ENCODE measurements at places on chromosomes 1 and 21.

GRCh38 chr1:119341372-119341947 is 27.1 kb upstream of the HAO2 start:
- no peak for DNase-seq

DNA sequence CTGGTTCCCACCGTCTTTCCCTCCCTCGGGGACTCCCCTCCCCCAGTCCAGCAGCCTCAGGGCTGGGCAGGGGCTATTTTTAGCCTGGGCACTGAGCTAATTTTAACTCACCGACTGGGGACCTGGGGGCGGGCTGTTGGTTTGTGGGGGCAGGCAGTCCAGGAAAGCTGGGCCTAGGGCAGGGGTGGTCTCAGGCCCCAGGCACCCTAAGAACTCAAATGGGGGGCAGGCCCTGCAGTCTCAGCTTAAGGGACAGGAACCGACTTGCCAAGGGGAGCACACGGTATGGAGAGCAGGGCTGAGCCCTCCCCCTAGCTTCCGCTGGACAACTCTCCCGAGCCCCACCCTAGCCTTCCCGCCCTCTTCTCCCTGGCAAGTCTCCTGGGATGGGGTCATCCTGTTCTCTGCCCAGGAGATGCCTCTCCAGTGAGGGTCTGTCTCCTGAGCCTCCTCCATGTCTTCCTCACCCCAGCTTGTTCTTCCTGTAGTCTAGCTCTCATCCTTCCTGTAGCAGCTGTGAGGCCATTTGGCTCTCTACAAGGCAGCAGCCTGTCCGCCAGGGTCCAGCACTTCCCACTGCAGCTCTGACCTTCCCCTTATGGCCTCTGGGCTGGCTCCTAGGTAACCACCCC is 10.1 kb downstream of the MEF2D start:
- DNase-seq, result no peak

DNA sequence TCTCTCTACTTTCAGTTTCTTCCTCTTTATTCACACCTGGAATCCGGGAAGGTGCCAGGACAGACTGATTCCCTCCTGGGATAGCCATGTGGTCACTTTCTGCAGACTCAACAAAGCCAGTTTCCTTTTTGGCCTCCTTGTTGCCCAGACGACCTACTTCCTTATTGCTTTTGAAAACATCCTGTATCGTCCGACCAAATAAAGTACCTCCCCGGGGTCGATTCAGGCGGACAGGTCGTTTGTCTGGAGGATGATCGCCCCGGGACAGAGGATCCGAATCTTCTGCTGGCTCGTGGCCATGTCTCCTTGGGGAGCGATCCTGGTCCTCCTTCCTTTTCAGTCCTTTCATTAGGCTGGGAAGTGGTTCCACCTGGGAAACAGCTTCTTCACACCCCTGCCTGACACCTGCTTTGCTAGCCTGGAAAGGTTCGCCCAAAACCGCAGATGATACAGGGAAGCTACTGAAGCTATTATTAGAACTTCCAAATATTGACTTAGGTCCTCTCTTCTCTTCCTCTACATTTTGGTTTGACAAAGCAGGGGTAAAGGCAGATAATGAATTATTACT is 1.2 kb downstream of the MCM3AP start:
- DNase-seq, result no peak

- DNase-seq, result no peak
Observed at GRCh38 chr1:216055004-216055403, 368.2 kb downstream of the USH2A start.

DNA sequence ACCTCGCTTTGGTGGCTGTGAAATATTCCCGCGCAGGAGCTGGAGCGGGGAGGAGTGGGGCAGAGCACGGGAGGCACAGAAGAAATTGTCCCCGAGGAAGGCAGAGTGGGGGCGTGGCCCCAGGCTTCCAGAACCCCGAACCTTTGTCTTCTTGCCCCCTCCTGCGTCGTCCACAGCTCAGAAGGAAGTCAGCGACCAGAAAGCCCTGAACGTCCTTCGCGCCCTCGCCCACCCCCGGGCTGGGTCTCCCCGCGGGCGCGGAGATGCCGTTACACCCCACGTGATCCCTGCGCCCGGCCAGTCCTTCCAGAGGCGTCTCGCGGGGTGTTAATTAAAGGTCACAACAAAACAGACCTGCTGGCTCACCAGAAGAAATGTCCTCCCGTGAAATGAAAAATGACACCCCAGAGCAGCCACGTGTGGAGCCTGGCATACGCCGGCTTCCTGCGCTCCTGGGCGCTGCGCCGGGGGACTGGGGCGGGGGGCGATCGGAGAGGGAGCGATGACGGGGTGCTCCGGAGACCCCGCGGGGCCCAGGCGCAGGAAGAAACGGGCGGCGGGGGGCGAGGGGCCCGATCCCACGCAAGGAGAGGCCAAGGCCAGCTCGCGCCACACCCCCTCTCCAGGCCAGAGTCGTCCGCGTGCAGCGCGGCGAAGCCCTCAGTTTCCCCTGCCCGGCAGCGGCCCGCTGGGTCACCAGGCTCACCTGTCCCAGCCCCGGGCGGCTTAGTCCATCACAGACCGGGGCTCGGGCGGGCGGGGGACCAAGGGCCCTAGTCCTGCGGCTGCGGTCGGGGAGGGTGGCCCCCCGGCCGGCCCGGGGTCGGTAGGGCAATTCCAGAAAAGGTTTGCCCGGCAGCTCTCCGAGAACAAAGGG is 995 bp upstream of the KIF26B start:
- no peak for DNase-seq

DNA sequence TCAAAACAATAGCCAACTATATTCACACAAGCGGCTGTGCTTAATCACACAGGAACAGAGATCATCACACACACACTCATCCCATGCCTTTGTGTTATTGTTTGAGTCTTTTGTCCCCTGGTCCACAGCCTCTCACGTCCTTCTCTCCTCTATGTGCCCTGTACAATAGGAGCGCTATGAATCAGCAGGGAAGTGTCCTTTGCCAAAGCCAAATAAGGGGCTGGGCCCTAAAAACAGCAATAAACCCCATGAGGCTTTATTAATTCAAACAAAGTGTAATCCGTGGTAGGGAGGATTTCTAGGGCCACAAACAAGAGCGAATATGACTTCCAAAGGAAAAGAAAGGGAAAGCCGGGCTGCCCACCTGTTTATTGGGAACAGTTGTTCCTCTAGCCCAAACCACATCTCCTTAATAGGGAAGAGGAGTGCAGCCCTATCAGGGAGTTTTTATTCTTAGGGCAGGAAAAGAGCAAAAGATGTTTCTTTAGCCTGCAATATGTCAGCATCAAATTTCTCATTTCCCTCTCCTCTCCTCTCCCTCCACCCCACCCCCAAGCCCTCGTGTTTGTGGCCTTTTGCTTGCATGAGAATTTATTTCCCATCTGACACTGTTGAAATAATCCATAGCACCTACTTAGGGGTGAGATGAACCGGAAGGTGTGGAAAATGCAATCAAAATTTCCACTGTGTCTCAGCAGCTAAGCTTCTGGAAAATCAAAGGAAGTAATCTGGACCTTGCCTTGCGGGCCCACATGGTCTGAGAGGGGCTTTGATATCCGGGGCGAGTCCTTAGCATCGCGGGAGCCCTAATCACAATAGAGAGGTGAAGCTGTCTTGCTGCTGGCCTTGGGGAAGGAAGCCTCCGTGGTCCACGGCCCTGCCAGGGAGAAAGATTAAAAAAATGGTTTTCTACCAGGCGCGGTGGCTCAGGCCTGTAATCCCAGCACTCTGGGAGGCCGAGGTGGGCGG is 45.3 kb upstream of the ITPKB start:
- DNase-seq, result no peak

DNA sequence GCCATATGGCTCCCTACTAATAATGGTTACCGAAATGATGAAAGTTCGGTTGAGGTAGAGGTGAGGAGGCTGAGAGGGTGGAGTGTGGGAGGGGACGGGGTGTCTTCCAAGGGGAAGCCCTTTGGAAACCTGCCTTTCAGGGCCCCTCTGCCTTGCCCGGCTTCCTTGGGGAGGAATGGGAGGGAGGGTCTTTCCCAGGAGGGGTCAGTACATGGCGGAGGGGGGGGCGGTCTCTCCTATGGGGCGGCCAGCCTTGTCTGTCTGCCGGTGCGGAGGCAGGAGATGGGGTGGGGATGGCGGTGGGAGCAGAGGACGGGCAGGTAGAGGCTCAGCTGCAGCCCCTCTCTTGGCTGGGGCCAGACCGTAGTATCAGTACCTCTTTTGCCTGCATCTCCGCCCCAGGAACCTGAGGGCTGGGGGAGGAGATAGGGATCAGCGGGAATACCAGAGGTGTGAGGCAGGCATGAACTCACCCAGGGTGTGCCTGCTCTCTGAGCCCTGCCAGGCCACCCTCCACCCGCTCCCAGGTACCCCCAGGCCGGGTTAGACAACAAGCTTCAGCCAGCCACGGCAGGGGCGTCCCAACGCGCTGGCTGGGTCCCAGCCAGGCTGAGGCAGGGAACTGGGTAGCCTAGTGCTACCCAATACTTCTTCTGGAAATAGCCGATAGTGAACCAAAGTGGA is 79.4 kb upstream of the POU3F1 start:
- no peak for DNase-seq

DNA sequence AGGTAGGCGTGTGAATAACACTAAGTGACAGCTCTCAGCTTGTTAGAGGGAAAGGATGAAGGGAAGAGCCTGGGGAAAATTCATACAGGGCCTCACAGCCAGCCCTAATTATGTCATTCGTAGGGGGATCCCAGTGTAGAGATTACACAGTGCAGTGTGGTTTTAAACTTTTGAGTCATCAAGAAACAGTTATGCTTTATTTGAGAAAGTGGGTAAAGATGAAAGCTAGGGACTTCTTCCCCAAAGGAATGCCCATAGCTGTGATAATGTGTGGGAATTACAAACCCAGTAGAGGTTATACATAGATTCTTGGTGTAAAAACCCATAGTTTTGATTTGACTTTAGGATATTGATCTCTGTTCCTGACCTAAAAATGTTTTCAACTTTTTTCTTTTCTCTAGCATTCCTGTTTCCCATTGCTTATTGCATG is 1.9 kb downstream of the TTF2 start:
- DNase-seq, result peak; percentile 83

DNA sequence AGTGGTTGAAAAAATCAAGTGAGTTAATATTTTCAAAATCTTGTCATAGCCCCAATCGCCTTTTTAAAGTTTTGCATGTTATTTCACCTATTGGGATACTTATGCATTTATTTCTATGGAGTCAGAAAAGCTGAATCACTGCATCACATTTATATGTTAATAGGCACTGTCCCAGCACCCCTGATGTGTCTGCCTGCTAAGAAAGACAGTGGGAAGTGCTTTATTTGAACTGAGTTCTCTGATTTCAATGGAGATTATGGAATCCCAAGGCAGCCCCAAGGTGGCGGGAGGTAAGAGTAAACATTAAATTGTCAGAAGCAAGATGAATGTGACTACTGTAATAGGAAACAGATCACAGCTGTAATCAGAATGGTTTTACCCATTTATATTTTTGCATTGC is 2225.7 kb downstream of the NCAM2 start:
- no peak for DNase-seq

DNA sequence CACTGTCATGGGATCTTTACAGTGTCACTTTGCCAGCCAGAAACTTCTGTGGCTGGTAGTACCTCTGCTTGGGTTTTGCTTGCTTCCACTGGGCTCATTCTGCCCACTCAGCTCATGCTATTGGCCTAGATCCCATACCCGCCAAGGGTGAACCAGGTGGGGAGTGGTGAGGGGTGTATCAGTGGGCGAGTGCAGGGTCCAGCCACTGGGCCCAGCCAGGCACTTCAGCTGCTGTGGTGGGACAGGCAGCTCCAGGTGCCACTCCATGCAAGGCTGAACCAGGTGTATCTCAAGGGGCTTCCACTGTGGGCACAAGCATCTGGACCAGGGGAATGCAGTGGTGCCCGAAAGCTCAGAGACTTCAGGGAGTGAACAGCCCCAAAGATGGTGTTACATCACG is 398.2 kb downstream of the NCAM2 start:
- no peak for DNase-seq

DNA sequence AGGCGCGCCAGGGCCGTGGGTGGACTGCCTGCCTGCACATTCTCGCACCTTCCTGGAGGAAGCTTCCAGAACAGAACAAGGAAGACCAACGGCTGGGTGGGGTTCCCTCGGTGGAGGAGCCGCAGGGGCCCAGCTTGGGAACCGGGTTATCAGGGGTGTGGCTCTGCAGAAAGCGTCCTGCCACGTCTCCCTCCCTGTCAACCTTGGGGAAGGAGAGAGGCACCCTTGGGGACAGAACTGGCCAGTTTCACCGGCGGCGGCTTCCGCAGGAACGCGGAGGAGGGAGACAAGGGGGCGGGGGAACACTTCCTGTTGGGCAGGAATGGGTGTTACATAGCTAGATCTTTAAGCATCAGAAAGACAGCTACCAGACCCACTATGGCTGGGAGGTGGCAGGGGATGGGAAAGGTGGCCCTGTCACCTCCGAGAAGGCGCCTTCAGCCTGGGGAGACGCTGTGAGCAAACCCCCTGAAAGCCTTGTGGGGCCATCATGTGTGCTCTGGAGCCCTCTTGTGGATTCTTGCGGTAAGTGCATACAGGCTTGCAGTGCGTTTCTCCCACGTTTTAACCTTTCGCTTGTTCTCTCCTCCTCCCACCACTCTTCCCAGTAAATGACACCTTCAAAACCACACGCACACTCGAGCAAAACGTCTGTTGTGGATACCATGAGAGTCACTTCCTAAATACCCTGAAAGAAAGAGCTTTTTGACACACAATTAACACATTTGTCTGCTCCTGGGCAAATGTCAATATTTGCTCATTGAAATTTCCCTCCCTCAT is 3.8 kb upstream of the PLEKHA6 start:
- peak; percentile 79 for DNase-seq

DNA sequence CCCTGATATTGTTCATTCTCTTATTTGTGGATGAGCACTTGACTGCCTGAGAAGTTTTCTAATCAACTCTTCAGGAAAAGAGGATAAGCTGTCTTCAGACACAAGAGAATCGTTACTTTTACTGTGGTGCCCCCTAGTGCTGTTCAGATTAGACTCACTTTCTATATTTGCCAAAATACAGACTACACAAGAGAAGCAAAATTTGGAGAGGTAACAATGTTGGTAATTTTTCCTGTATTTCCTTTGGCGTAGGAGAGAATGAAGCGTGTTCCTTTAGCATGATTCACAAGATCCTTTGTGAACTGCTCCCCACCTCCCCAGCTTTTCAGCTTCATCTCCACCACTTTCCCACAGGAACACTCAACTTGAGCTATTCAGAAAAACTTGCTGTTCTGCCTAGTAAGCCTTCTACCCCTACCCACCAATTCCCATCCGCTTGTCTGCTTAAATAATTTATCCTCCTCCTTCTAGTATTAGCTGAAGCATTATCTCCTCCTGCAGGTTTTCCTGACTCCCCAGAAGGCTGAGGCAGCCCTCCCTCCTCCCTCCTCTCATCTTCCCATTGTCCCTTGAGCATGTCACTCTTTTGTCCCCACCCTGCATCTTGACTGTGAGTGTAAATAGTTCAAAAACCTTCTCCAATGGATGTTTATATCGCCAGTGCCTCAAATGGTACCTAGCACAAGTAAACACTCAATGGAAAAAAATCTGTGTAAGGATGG is 4.5 kb downstream of the TNFSF4 start:
- no peak for DNase-seq

- no peak for DNase-seq
Observed at GRCh38 chr21:38351961-38352521, 95.2 kb downstream of the KCNJ15 start.

DNA sequence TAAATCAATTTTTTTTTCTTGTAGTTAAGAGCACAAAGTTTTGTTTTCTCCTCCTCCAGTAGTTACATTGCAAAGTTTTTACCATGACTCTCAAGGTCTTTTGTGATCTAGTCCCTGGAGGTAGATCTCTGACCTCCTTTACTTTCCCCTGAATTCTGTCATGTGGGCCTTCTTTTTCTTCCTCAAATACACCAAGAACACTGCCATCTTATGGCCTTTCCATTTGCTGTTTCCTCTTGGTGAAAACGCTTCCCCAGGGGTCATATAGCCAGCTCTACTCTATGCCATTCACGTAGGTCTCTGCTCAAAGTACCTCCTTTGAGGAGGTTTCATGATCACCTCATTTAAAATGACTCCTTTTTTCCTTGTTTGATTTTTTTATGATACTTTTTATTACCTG is 2.7 kb downstream of the DDX20 start:
- no peak for DNase-seq
